ENCODE measurements at places on chromosomes 4 and X.

DNA sequence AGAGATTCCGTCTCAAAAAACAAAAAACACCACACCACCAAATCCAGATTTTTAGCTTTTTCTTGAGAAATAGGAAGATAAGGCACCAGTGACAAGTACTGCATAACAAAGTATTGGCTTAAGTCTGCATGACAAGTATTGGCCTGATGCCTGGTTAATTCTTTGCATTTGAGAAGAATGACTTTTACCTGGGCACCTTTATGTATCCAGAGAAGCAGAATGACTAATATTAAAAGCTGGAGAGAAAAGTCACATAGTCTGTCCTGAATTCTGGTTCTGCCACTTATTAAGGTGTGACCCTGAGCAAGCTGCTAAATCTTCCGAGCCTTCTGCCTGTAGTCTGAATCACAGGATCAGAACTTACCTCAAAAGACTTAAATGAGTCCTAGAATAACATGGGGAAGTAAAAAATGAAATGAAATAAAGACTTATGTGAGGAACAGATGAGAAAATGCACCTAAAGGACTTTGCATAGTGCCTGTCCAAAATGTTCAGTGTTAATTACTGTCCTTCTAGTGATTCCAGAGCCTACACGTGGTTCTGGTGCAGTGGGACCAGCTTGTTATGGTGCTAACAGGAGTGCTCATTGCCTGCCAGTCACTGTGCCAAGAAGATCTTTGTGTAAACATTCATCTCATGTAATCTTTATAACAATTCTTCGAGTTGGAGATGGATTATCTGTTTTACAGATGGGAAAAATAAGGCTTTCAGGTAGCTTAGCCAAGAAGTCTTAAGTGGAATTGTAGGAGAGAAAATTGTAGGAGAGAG lies 31.6 kb downstream of the UGDH start:
- no peak for DNase-seq

- DNase-seq: no peak
Observed at GRCh38 chr4:148998719-148999118, 556.5 kb upstream of the NR3C2 start.

- no peak for DNase-seq
Observed at GRCh38 chr4:78377555-78377954, 174.0 kb upstream of the ANXA3 start.

- DNase-seq: no peak
Observed at GRCh38 chr4:17258106-17258505, 253.8 kb downstream of the QDPR start.

GRCh38 chr4:37634180-37634579 lies 52.0 kb downstream of the RELL1 start:
- DNase-seq: no peak

- no peak for DNase-seq
Observed at GRCh38 chr4:159400558-159401225, 297.8 kb downstream of the RAPGEF2 start.

DNA sequence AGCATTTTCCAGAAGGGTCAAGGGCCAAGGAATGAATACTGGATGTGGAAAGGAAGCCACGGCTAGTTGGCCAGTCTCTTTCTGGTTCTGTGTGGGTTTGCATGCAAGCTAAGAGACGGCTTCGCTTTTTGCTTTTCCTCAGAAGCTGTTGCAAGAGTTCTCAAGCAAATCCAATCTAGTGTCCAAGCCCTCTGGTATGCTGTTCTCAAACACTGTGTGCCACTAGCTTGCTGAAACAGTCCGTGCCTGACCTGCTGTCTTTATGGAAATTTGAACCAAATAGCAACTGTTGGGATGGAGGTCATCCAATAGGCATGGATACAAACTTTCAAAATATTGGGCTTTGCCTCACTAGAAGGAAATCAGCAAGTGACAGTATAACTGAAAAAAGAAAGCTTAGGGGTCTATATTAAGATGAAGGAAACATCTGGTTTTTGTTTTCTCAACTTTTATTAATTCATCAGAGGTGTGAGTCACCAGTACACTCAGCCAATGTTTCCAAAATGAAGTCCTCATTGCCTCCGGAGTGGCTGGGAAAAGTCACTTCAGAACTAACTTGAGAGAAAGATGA lies 70.5 kb downstream of the SLC9A6 start:
- DNase-seq: no peak

GRCh38 chrX:136193771-136194170 lies 46.4 kb downstream of the FHL1 start:
- DNase-seq: no peak

GRCh38 chr4:119489305-119489704 lies 139.3 kb downstream of the PDE5A start:
- DNase-seq: no peak

DNA sequence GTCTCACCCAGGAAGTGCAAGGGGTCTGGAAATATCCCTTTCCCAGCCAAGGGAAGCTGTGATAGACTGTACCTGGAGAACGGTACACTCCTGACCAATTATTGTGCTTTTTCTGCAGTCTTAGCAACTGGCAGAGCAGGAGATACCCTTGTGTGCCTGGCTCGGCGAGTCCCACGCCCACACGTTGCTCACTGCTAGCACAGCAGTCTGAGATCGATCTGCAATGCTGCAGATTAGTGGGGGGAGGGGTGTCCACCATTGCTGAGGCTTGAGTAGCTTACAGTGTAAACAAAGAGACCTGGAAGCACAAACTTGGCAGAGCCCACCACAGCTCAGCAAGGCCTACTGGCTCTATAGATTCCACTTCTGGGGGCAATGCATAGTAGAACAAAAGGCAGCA lies 138.5 kb downstream of the CHRDL1 start:
- DNase-seq: no peak

GRCh38 chr4:79904331-79904730 lies 168.7 kb downstream of the ANTXR2 start:
- DNase-seq: no peak

GRCh38 chrX:20459410-20460350 lies 193.0 kb upstream of the RPS6KA3 start:
- no peak for DNase-seq

- DNase-seq: no peak
Observed at GRCh38 chr4:85431881-85432485, 43.0 kb upstream of the ARHGAP24 start.

DNA sequence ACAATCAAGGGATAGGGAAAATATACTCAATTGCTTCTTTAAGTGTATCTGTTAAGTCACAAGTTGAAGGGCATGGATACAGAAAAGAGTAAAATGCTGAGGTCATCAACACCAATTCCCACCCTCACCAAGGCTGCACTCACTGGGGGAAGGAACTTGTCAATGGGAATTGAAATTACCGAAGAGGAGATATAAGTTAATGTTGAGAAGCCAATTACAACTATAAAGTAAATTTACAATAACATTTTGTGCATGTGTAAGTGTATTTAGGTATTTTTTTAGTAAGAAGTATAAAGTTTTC lies 255.1 kb upstream of the KCNIP4 start:
- DNase-seq: no peak

- no peak for DNase-seq
Observed at GRCh38 chrX:29617725-29618124, 597.6 kb upstream of the MAGEB2 start.

- no peak for DNase-seq
Observed at GRCh38 chr4:184808713-184809050, 17.1 kb downstream of the ACSL1 start.

- DNase-seq: no peak
Observed at GRCh38 chr4:24116107-24116506, 226.3 kb upstream of the PPARGC1A start.
